ENCODE measurements at places on chromosomes 1 and 21.

GRCh38 chr1:203351037-203351625 is at the start of gene FMOD:
Gene FMOD (minus strand): TSS chr1:203351122. CDS start chr1:203348270, 2,852 bp downstream.
- DNase-seq = peak; percentile 1

GRCh38 chr1:45934947-45935346 is 131.5 kb downstream of the MAST2 start:
- no peak for DNase-seq

DNA sequence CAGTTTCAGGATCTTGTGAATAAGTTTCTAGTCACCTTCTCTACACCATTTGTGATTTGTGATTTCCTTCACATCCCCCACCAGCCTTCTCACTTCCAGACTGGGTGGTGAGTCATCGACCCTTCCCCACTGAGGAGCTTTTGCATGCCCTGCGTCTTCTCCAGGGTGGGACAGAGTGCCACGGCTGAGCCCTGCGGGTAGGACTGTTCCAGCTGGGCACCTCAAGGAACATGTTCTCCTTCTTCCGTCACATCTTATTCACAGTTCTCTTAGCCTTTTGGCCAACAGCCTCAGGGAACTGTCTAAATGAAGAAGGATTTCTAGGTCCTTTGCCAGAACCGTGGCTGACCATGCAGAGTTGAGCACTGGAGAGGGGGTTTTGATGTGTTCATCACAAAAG is 116.5 kb downstream of the TMEM53 start:
- DNase-seq = no peak

DNA sequence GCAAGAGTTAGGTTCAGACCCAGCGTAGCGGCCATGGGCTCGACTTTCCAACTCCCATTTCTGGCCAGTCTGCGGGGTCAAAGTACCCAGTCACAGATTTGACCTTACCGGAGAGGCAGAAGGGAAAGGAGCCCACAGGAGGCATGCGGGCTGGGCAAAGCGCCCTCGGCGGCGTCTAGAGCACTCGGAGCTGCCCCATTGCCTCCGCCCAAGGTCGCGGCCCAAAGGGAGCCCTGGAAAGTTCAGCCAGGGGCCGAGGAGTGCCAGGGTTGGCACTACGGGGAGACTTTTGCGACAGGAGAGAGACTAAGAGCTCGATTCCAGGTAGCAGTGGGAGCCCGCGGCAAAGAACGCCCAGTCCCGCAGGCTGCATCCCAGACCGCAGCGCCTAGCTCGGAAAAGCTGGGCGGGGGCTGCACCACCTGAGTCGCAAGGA is 896 bp downstream of the KANK4 start:
- DNase-seq = no peak

DNA sequence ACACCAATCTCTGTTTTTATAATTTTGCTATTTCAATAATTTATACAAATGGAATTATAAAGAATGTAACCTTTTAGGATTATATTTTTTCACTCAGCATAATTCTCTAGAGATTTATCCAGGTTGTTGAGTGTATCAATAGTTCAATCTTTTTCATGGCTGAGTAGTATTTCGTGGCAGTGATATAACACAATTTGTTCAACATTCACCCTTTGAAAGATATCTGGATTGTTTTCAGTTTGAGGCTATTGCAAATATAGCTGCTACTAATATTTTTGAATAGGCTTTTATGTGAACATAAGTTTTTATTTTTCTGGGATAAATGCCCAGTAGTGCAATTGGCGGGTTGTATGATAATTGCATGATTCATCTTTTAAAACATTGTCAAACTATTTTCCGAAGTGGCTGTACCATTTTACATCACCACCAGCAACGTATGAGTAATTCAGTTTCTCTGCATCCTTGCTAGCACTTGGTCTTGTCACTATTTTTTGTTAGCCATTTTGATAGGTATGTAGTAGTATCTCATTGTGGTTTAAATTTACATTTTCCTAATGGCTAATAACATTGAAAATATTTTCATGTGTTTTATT is 55.6 kb upstream of the ABCD3 start:
- DNase-seq = no peak

- DNase-seq = no peak
These were observed 3934.3 kb downstream of the SRGAP2C start for GRCh38 chr1:125119024-125119441.

GRCh38 chr1:87968197-87968955 is 639.7 kb downstream of the LMO4 start:
- DNase-seq = no peak

- DNase-seq = no peak
These were observed 3.3 kb upstream of the GLRX2 start for GRCh38 chr1:193108471-193108870.

GRCh38 chr1:151199873-151200581 is 1.7 kb downstream of the PIP5K1A start:
- no peak for DNase-seq

DNA sequence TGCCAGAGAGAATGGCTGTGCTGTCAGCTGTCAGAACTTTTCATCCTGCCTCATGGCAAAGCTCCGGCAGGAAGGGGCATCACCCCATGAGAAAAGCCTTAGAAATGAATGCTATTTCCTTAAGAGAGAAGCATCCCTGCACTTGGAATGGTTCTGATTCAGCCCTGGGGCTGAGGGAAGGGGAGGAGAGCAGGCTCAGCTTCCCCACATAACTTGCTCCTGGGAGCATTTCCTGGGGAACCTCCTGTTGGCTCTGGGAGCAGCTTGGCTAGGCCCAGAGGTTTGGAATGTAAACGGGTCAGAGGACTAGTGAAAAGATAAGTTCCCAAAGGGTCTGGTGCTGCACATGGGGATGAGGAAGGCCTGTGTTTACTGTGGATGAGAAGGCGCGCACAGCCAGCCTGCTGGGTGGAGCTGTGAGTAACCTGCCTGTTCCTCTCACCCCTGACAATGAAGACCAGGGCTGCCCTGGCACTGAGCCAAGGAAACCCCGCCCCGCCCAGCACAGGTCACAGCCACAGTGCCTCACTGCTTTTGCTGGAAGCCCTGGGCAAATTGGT is 5.0 kb downstream of the PRELP start:
- DNase-seq = no peak

- DNase-seq = no peak
These were observed 169.3 kb downstream of the ST6GALNAC5 start for GRCh38 chr1:77036560-77036959.

GRCh38 chr1:76239470-76239918 is 164.9 kb downstream of the ST6GALNAC3 start:
- DNase-seq = no peak

DNA sequence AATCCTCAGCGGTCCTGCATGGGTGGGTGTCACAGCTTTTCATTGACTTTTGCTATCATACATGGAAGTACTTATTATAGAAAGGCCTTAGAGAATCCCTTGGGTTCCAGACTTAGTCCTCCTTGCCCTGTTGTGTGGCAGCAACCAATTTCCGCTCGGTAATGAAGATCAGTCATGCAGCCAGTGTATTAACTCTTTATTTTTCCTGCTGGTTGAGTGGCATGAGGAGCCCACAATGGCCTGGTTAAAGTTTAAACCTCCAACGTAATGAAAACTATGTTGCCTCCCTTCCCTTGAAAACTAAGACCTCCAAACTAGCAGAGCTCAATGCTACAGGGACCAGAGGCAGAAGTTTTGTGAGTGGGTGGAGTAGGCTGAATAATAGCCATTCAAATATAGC is 20.0 kb downstream of the CITED4 start:
- no peak for DNase-seq

GRCh38 chr1:6825828-6826227 is 40.6 kb downstream of the CAMTA1 start:
- no peak for DNase-seq

DNA sequence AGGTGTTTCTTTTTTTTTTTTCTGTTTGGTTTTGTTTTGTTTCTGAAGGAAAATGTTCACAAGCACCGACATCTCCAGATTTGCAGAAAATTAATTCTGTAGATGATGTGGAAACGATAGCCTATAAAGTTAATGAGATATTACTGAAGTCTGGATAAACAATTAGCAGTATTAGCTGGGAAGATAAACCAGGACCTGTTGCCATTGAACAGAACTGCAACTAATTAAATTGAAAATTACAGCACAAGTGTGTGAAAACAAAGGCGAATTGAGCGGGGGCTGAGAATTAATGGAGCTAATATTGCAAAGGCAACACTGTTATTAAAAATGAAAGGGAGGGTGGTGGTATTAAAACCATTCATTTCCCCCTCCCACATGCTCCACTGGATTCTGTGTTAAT is 107.5 kb upstream of the AJAP1 start:
- DNase-seq = no peak

DNA sequence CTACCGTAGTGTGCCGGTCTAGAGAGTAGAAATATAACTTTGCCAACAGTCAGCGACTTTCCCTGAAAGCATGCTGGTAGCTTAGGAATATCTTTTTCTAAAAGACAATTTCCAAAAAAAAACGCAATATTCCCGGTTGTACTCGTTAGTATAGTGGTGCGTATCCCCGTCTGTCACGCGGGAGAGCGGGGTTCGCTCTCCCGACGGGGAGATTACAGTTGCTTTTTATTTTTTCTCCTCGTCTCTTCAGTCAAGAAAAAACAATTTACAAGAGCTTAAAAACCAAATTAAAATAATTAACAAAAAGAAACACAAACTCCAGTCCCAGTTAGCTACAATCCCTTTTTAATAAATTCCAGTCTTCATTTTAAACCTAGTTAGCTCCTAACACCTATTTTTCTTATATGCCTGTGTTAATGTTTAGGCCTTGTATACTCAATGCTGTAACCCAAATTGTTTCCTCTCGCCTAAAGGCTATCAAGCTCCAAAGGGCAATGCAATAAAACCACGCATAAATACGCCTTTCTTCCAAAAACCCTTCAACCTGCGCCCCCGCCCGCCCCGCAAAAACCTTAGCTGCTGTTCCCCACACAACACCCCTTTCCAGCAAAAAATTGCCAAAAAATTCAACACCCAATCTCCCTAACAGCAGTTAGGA is 7.8 kb downstream of the HSPA6 start:
- no peak for DNase-seq

GRCh38 chr1:192941722-192942411 is 117.3 kb downstream of the UCHL5 start:
- DNase-seq = no peak

GRCh38 chr21:45363921-45364467 is 41.0 kb upstream of the COL18A1 start:
- DNase-seq = peak; percentile 14

GRCh38 chr1:28162151-28162550 is 14.3 kb downstream of the PTAFR start:
- no peak for DNase-seq

DNA sequence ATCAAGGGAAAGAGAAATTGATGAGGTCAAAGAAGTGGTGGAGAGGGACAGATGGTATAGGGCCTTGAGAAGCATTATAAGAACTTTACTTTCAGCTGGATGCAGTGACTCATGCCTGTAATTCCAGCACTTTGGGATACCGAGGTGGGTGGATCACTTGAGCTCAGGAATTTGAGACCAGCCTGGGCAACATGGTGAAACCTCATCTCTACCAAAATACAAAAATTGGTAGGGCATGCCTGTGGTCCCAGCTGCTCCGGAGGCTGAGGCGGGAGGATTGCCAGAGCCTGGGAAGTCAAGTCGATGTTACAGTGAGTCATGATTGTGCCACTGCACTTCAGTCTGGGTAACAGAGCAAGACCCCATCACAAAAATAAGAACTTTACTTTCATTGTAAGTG is 5.7 kb downstream of the TMEM50A start:
- no peak for DNase-seq

DNA sequence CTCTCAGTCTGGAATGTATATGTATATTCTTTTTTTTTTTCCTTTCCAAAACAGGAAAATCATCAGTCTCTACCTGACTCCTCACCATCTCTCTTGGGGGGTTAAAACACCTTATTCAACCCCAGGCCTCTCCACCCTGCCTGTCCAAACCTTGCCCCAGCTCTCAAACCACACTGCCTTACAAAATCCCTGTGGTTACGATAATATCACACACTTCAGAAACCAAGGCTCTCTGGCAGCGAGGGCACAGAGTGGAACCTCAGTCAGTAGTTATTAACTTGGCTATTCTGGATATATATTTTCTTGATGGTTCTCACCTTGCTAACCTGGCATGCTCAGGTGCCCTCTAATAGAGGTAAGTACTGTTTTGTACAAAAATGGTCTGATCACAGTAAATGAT is 24.7 kb downstream of the KIAA0040 start:
- no peak for DNase-seq

DNA sequence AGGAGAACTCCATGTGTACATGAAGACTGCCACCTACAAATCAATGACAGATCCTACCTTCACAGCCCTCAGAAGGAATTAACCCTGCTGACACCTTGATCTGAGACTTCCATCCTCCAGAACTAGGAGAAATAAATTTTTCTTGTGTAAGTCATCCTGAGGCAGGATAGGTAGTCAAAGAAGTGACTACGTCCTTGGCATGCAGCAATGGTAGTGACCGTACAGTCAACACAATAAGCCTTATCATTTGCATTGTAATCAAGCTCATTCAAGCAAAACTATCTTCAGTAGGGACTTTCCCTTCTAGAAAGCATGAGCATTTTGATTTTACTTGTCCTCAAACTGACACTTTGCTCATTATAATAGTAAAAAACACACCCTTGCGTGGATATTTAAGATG is 64.0 kb upstream of the KCNK1 start:
- no peak for DNase-seq

DNA sequence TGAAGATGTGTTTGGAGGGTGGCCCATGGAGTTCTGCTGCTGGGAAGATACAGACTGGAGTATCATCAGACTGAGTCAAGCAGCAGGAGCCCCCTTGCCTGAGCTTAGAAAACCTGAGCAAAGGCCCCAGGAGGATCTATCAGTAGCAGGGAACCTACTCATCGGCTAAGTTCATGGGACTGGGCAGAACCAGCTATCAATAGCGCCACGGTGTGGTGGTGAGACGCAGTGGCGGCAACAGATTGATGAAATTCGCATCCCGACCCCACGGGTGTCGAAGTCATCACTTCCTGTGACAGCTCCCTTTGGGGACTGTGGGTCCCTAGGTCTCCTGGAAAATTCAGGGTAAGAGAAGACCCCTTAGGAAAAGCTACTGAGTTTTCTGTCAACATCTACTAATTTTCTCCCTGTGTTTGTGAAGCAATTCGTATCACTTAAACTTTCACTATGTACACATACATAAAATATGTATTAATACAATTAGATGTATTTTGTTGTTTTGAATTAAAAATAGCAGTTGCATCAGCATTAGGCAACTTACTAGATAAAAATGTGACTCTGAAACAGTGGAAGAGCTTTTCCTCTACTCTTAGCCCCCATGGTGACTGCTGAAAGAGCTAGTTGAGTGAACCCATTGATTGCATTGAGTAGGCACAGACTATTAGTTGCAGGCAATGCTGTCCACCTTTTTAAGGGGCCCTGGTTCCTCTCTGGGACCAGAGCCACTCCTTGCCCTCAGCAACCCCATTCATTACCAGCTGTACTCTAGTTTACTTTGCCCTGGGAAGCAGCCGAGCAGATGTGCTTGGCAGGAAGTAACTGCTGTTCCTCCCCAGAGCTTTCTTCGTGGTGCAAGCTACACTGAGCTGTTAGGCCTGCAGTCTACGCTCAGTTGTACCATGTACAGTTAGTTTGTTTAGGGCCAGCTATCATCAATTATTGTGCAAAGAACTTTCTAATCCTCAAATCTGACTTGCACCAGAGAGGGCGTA is 7.3 kb upstream of the CACNA1S start:
- peak; percentile 81 for DNase-seq
